ENCODE measurements at places on chromosomes 5 and 9. TPM values are rescaled to one million over a fixed set of nuclear protein-coding genes. Genes with fewer than 3 reads are reported as not detected.

- peak overlapping the region; percentile 47 for H3K27ac ChIP-seq
- DNase-seq = no peak
- no peaks in the 10 kb centered on the region for H3K27me3 ChIP-seq
- no peaks in the 10 kb centered on the region for H3K36me3 ChIP-seq
- peaks cover 26% of the 10 kb centered on the region for H3K4me1 ChIP-seq
Observed at GRCh38 chr9:71814815-71815214, 46.5 kb upstream of the CEMIP2 start.

DNA sequence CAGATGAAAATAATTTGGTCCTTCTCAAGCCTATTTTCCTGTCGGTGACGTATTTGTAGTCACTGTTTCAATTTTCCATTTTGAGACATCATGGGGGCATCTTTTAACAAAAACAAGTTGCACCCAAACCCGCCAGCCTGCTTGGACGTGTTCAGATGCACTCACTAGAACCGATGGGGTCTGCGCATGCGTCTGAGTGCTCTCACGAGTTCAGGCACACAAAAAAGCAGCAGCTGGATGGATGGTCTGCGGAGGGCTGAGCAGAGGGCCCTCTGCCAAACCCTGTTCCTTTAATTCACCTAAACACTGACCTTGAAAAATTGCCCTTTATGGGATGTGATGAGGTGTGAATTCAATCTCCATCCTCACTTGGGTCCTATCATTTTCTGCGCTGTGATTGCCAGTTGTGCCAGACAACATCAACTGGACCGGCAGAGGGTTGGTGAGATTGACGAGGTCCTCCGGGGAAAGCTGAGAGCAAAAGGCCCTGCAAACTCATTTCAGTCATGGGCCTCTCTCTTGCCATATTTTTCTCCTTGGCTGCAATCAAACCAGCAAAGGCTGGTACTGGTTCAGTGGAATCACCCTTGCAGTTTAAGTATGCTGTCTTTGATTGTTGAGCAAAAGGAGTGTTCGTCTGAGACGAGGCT, 251.9 kb downstream of the NFIB start:
- H3K4me1 ChIP-seq = peaks cover 18% of the 10 kb centered on the region
- no peaks in the 10 kb centered on the region for H3K36me3 ChIP-seq
- H3K27ac ChIP-seq = no peak overlapping the region
- DNase-seq = no peak
- no peak overlapping the region for H3K4me3 ChIP-seq
- H3K27me3 ChIP-seq = no peaks in the 10 kb centered on the region

GRCh38 chr9:79430619-79431018, 141.1 kb upstream of the TLE4 start:
- H3K36me3 ChIP-seq = no peaks in the 10 kb centered on the region
- no peaks in the 10 kb centered on the region for H3K4me1 ChIP-seq
- H3K27ac ChIP-seq = no peak overlapping the region
- H3K27me3 ChIP-seq = no peaks in the 10 kb centered on the region

The PHF24 gene
- total RNA-seq = 0.11 TPM

GRCh38 chr5:96043446-96043845, 81.8 kb upstream of the ELL2 start:
- no peaks in the 10 kb centered on the region for H3K27me3 ChIP-seq
- no peaks in the 10 kb centered on the region for H3K4me1 ChIP-seq
- no peaks in the 10 kb centered on the region for H3K36me3 ChIP-seq
- no peak for DNase-seq
- H3K27ac ChIP-seq = no peak overlapping the region
- H3K4me3 ChIP-seq = no peak overlapping the region

DNA sequence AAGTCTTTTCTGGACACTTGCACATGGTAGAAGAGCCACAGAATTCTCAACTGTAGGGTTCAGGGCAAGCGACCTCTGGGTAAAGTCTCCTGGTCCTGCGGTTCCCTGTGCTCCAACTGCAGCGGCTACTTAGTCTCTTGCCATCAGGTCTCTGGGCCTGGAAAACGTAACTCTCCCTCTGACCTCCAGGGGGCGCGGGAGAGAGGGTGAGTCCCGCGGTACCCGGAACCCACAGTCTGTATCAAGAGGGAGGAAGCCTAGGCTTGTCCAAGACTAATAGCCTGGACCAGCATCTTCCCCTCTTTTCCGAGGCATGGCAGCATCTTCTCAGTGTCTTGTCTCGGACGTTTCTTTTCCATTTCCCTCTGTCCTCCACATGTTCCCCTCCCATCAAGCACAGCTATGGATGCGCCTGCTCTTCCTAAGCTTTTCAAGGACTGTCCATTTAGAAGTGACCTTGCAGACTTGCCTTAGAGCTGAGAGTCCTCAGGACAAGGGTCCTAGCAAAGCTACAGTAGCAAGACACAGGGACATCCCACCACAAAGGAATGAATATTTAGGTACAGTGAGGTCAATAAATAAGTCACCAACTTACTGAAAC, 59.3 kb downstream of the FSTL4 start:
- no peaks in the 10 kb centered on the region for H3K36me3 ChIP-seq
- no peaks in the 10 kb centered on the region for H3K4me1 ChIP-seq
- H3K27ac ChIP-seq = no peak overlapping the region
- peaks cover 60% of the 10 kb centered on the region for H3K27me3 ChIP-seq
- H3K4me3 ChIP-seq = no peak overlapping the region

- H3K4me3 ChIP-seq = no peak overlapping the region
- H3K36me3 ChIP-seq = no peaks in the 10 kb centered on the region
- peaks cover 55% of the 10 kb centered on the region for H3K27me3 ChIP-seq
- H3K4me1 ChIP-seq = no peaks in the 10 kb centered on the region
Observed at GRCh38 chr5:169335806-169336205, 34.9 kb upstream of the SLIT3 start.

- no peaks in the 10 kb centered on the region for H3K4me1 ChIP-seq
- no peaks in the 10 kb centered on the region for H3K27me3 ChIP-seq
- H3K36me3 ChIP-seq = no peaks in the 10 kb centered on the region
- DNase-seq = no peak
- no peak overlapping the region for H3K4me3 ChIP-seq
Observed at GRCh38 chr5:5721881-5722280, 299.4 kb downstream of the ICE1 start.

DNA sequence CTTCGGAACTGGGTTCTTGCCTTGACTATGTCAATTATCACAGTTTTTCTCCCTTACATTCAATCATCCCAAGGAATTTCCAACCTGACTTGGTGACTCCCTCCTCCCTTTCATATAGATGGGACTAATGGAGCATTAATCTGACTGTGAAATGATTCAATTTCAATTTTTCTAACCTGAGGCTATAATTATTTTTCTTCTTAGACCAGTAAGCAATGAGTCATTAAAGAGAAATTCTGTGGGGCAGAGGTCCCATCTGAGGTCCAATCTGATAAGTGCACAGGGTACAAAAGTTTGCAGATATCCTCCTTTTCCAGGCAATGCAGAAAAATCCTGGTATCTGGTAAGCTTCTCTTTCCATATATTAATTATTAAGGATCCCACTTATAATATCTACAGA, 18.9 kb downstream of the PDE4D start:
- H3K36me3 ChIP-seq = no peaks in the 10 kb centered on the region
- H3K4me1 ChIP-seq = no peaks in the 10 kb centered on the region
- H3K4me3 ChIP-seq = no peak overlapping the region
- H3K27me3 ChIP-seq = no peaks in the 10 kb centered on the region
- no peak for DNase-seq

The CNTFR gene
- 4.6 TPM for total RNA-seq

GRCh38 chr9:70677055-70677735, 262.7 kb upstream of the KLF9 start:
- no peak overlapping the region for H3K4me3 ChIP-seq
- no peaks in the 10 kb centered on the region for H3K36me3 ChIP-seq
- H3K27ac ChIP-seq = no peak overlapping the region

The PCDHGB4 gene
- 4.2 TPM for total RNA-seq

DNA sequence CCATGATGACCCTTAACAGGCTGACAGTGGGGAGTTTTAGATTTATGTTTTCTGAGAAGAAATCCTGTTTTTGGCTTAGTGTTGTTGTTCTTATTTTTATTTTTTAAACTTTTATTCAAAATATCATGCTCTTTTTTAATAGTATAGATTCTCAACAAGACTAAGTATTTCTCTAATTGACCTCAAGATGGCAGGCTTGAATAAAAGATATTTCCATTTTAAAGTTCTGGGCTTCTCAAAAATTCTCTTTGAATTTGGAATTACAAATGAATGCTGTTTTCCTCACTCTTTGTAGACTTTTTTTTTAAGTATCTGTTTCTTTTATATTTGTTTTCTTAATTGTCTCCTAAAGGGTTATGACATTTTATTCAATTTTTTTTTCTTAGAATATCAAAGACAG, 50.0 kb upstream of the SH3GL2 start:
- no peak overlapping the region for H3K27ac ChIP-seq
- DNase-seq = no peak
- H3K4me1 ChIP-seq = no peaks in the 10 kb centered on the region
- H3K36me3 ChIP-seq = no peaks in the 10 kb centered on the region

DNA sequence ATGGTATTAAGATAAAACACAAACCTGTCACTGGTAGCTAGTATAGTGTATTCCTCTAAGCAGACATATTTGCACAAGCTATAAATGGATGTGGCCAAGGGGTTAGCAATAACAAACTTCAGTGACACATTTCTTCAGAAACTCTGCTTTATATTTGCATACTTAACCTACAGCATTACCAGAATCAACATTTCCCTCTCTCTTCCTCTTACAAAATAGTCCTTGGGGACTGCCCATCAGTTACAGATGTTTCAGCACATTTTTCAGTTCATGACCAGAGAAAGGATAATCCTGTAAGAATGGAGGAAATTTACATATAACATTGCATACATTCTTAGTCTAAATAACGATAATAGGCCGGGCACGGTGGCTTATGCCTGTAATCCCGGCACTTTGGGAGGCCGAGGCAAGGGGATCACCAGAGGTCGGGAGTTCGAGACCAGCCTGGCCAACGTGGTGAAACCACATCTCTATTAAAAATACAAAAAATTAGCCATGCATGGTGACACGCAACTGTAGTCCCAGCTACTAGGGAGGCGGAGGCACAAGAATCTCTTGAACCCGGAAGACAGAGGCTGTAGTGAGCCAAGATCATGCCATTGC, 25.3 kb upstream of the SLC1A1 start:
- peaks cover 5% of the 10 kb centered on the region for H3K27me3 ChIP-seq
- no peak overlapping the region for H3K27ac ChIP-seq
- H3K4me1 ChIP-seq = no peaks in the 10 kb centered on the region
- no peaks in the 10 kb centered on the region for H3K36me3 ChIP-seq
- no peak overlapping the region for H3K4me3 ChIP-seq

- no peak for DNase-seq
- no peak overlapping the region for H3K27ac ChIP-seq
- H3K27me3 ChIP-seq = no peaks in the 10 kb centered on the region
- no peaks in the 10 kb centered on the region for H3K4me1 ChIP-seq
- H3K36me3 ChIP-seq = peaks cover 74% of the 10 kb centered on the region
- H3K4me3 ChIP-seq = no peak overlapping the region
Observed at GRCh38 chr9:137776306-137776995, 101.1 kb upstream of the CACNA1B start.

GRCh38 chr5:79416499-79416898, 97.4 kb downstream of the HOMER1 start:
- H3K27me3 ChIP-seq = no peaks in the 10 kb centered on the region
- DNase-seq = no peak
- no peaks in the 10 kb centered on the region for H3K36me3 ChIP-seq
- peaks cover 14% of the 10 kb centered on the region for H3K4me1 ChIP-seq
- peak overlapping the region; percentile 10 for H3K27ac ChIP-seq

The F12 gene
- not detected for total RNA-seq

DNA sequence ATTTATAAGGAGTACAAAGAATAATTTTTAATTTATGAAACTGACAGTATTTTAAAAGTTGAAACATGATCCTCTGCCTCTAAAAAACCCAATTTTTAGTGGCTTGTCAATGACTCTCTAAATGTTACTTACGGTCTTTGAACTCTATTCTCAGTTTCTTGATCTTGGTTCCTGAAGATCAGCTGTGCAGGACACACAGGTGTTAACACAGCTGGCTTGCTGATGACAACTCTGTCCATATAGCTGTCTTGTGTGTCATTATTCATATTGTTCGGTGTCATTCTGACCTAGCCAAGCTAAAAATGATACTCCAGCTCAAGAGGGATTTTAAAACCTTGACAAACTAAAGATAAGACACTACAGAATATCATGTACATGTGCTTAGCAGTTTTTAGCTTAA, 314.5 kb downstream of the CCDC171 start:
- no peak for DNase-seq
- H3K27me3 ChIP-seq = no peaks in the 10 kb centered on the region
- peaks cover 9% of the 10 kb centered on the region for H3K4me1 ChIP-seq
